ENCODE measurements at places on chromosomes 3 and 15.

- no peak for DNase-seq
Measured at GRCh38 chr15:73403171-73403570, 34.4 kb upstream of the HCN4 start.

GRCh38 chr3:15428539-15428938 lies 1.1 kb downstream of the EAF1 start:
- peak; percentile 72 for DNase-seq

- DNase-seq = no peak
Measured at GRCh38 chr15:25327686-25328085, 111.1 kb downstream of the UBE3A start.

DNA sequence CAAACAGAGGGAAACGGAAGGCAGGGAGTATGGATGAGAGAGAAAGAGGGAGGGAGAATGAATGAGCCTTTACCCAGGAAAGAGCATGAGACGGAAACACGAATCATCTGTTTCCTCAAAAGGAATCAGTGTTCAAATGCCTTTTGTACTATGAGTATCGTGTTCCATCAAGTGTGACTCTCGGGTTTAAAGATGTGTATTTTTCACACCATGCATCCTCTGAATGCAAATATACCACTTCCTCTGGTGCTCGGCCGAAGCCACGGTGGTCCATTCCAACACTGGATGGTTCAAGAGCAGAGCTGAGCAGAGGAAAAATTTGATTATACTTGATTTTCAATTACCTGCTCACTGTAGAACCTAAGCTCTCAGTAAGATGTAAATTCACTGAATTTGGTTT lies 505.1 kb downstream of the MECOM start:
- no peak for DNase-seq
